Bone marrow (tissue), 2 donors: ENCODE measurements at places on chromosomes 3 and 15.

DNA sequence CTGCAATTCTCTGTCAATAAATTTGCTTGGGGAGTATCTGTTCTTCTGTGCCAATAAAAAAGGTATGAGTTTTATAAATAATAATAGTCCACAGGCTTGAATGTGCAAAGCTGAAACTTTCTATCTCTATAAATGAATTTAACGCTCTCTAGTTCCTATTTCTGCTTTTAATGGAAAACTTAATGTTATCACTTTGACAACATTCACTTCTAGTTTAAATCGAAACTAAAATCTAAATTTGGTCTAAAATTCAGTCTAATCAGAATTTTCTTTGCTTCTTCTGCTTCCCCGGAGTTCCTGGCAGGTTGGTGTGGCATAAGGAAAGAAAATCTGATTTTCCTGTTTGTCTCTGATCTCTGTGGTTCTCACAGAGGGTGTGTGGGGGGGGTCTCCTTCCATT, 450.1 kb upstream of the TBL1XR1 start:
- no peak for DNase-seq

- peak; percentile 42 for DNase-seq
Measured at GRCh38 chr3:134197681-134198261, 52.9 kb downstream of the RYK start.

DNA sequence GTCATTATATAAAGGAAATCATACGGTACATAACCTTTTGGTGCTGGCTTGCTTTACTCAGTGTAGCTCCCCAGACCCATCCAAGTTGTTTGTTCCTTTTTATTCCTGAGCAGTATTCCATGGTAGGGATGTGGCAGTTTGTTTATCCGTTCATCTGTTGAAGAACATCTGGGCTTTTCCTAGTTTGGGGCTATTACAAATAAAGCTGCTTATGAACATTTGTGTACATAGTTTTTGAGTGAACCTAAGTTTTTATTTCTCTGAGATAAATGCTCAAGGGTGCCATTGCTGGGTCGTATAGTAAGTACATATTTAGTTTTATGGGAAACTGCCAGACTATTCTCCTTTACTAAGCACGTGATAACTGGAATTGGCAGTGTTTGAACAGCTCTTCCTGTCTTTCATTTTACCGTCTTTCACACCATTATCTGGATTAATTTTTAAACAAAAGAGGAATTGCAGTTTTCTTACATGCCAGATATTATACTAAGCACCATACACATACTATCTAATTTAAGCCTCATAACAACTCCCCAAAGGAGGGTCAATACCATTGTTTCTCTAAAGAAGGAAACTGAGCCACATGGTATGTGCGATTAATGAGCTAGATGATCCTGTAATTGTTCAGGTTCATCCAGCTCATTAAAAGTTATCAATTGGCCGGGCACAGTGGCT, 85.6 kb downstream of the PTPRG start:
- no peak for DNase-seq

DNA sequence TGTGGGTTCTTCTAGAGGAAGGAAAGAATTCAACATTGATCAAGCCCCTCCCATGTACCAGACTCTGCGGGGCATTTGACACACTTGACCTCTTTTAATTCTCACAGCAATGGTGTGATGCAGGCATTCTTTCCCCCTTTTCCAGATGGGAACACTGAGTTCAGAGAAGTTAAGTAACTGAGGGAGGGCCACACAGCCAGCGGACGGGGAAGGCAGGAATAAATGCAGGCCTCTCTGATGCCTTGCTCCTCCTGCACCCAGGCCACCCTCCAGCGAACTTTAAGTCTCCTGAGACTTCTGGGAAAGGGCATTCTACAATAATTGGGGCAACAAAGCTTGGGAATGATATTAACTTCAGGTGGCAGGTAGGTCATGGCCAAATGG, 227.4 kb downstream of the UACA start:
- DNase-seq = no peak

GRCh38 chr3:127068111-127068810, 85.3 kb downstream of the PLXNA1 start:
- no peak for DNase-seq

GRCh38 chr15:41648097-41648496, 12.1 kb upstream of the MGA start:
- DNase-seq = no peak

DNA sequence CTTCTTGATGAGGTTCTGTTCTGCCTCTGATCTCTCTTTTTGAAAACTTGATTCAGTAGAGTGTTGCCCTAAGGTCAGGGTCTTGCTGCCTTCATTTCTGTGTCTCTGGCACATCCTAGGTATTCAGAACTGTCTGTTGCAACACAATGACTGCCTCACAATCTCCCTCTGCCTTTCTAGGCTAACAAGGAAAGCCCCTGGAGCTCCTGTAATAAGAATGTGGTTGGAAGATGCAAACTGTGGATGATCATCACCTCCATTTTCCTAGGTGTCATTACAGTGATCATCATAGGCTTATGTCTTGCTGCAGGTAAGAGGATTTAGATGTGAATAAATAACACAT, 7.0 kb downstream of the C3orf52 start:
- no peak for DNase-seq

DNA sequence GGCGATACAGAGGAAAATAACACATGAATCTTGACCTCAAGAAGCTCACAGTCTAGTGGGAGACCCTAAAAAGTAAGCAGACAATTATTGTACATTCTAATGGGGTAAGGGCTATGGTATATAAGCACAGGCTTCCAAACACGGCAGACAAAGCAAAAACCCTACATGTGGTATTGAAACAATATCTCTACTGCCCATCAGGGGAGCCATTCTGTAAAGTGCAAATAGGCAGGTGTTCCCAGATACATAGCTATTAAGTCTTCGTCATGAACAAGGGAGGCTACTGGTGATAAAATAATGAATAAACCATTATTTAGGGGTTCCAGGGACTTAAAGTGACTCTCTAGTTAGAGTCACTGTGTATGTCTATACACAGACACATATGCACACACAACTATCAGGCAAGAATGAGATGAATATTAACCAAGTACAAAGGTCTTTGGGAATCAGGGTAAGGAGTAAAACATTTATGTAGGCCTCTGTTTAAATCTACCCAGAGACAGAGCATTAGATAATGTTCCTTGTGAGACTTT, 38.7 kb upstream of the ASB14 start:
- no peak for DNase-seq

GRCh38 chr3:184712248-184713039, 580 bp upstream of the MAGEF1 start:
- DNase-seq = peak; percentile 43

- no peak for DNase-seq
Measured at GRCh38 chr3:42118762-42119361, 27.7 kb downstream of the TRAK1 start.

DNA sequence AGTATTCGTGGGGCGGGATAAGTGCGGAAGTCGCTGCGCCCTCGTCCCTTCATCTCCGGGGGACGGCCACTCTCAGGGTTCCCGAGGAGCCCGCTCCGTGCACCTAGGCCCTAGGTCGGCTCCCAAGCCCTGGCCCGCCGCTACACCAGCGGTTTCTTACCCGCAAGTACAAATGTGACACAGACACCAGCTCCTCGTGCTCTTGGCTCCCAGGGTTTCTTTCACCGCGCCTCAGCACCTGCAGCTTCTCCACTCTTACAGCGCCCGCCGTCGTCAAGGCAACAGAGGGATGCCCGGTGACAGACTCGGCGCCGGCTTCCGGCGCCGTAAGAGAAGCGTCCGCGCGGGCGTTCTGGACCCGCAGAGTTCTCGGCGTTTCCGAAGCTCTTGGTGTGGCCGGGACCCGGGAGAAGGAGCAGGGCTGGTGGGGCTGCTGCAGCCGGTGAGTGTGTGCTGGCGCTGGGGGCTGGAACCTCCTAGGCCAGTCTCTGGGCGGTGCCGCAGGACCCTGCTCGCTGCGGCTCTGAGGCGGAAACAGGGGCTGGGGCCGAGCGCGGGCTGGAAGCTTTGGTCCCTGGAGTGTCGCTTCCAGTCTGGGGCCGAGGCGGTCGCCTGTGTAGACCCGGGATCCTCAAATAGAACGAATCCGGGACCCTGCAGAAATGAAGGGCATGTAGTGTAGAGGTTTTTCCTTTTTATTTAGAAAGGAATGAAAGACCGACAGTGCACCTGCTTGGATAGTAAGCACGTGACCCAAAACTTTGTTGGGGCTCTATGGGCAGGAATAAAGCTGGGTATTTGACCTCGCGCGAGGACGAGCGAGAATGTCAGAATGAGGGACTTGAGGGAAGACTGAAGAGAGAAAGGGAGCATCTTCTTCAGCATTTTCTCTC, 155.4 kb upstream of the GOLGA6L4 start:
- DNase-seq = no peak

DNA sequence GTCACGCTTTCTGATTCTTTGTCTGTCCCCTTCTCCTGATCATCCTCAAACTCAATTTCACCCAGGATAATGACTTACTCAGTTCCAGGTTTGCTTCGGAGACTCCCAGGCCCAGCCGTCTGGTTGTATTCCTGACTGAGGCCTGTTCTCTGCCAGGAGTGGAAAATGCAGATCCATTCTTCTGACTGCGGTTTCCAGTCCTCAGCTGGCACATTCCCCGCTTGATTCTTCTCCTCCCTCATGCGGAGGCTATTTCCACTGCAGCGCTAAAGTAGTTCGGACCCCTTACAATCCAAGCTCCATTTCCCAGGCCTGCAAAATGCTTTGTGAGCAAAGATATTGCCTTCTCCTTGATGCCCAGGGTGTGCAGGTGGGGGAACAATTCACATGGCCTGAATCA, 47.2 kb upstream of the GALNT15 start:
- DNase-seq = no peak

DNA sequence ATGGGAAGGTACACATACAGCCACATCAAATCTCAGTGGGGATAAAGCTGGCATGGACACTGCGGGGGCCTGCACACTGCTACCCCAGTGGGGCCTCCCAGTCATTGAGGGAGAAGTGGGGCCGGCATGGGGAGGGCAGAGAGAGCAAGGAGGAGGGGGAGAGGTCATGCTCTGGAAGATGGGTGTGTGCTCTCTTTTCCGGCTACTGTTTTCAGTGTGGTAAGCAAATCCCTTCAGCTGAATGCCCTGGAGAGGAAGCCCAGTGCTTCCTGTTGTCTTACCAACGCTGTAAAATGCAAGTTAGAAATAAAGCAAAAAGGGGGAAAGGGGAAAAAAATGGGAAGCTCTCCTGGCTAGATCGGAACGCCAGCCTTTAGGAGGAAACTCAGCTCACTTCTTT, 30.8 kb downstream of the NRROS start:
- DNase-seq = peak; percentile 4

DNA sequence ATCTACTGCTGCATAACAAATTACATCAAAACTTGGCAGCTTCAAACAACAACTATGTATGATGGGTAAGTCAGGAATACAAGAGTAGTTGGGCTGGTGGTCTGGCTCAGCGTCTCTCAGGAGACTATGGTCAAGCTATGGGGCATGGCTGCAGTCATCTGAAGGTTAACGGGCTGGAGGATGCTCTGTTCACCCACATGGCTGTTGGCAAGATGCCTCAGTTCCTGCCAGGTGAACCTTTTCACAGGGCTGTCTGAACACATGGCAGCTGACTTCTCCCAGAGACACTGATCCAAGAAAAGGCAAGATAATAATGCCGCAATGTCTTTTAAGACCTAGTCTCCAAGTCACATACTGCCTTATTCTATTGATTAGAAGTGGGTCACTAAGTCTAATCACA, 63.7 kb downstream of the GPR176 start:
- DNase-seq = no peak

DNA sequence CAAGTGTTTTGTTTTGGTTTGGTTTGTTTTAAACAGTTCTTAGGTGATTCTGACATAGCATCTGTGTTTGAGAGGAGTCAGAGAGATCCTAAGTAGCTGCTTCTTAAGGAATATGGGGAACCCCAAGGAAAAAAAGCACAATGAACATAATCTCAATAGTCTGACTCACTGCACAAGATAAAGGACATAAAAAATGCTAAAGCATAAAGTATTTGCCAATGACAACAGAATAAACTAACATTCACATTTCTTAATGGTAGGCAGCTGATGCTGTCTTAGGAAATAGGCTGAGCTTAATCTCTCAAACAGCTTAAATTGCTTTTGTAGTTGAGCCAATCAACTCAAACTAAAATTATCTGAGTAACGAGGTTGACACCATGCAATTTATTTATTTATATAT, 2.9 kb downstream of the NCEH1 start:
- DNase-seq = no peak

DNA sequence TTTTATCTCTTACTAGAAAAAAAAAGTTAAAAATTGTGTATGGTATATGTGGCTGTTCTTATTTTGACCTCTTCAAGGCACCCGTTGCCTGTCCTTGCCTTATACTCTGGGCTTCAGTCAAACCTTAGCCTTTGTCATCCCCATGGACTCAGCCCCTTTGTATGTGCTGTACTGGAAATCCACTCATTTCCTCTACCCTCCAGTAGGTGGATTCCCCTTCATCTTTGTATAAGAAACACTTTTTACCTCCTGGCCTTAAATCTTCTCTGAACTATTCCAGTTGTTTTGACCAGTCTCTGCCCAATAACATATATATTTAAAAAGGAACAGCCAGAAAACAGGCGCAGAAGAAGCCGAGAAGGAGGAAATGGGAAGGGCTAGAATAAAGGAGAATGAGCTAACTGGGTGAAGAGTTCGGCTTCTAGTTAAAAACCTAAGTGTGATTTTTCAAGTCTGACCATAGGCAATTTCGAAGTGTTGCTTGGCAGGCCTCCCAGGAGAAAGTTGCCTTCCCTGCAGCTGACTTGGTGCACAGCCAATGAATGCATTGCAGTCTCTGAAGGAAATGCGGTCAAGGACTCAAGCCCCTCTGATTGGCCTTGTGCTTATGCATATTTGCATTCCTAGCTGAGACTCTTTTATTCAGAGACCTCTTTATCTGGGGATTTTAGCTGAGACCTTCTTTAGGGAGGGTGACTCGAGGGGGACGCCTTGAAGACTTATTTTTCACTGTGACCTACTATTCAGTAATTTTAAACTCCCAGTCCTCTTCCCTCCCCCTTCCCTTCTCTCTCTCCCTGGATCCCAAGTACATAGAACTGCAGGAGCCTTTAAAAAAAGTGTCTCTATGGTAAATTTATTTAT, 277.4 kb downstream of the ROBO1 start:
- DNase-seq = no peak

DNA sequence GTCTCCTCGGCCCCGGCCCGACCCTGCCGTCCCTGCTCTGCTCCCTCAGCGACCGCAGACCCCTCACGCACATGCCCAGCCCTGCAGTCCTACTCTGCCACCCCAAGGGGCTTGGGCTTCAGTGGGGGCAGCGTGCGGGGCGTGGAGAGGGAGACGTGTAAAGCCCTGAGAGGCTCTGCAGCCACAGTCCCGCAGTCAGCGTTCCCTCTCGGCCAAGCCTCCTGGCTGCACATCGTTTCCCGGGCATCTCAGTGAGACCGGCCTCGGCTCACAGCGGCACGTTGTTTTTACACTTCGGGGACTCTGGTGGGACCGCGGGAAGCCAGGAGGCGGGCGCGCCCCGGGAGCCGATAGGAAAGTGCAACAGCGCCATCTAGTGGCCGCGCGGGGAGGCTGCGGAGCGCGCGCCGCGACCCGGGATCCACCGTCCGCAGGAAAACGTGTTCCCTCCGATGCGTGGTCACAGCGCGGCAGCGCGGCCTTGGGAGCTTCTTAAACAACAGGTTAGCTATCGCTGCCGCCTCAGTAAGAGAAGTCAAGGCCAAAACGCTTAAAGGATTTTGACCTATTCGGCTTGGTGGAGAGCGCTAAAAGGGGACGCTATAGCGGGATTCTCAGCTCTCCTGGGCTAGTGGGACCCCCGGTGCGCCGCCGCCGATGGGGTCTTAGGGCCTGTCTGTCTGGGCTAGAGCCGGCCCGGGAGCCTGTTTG, 226.8 kb upstream of the IGF1R start:
- no peak for DNase-seq

- DNase-seq = no peak
Measured at GRCh38 chr3:122898298-122898697, 103.4 kb downstream of the SLC49A4 start.

GRCh38 chr3:155876503-155876902, 6.1 kb downstream of the GMPS start:
- no peak for DNase-seq
